Hepatic stellate cell (primary cell): ENCODE measurements at places on chromosomes 2 and 18.

DNA sequence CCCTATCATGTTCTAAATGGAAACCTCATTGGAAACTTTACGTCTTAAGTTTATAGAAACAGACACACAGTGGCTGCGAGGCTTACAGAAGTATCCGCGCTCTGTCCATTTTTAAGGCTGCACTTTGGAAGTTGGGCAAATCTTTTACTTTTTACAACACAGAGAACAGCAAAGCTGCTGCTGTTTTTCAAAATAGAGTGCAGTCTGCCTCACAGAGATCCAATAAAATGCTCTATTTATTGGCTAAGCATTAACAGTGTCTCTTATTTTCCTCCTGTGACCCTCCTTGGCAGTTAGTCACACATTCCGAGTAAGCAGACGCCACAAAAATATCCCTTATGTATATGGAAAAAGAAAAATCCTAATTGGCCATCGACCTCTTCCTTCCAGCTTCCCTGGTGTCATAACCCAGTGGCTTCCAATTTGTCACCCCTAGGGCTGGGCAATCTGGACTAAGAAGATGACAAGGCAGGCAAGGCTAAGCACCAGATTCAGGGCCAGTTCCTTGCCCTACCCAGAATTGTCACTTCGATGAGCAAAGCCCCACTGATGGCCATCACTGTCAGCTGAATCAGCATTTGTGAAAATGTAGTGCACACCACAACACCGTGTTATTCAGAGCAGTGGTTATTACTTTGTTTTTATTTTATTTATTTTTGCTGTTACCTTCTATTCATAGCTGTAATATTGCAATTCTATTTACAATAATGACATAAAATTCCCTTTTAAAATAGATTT is 47.7 kb upstream of the MEIS1 start:
- no peak for DNase-seq

- DNase-seq = no peak
These were observed 27.9 kb upstream of the GREB1 start for GRCh38 chr2:11505652-11506610.

GRCh38 chr2:122029945-122030344 is 274.5 kb downstream of the TSN start:
- no peak for DNase-seq

DNA sequence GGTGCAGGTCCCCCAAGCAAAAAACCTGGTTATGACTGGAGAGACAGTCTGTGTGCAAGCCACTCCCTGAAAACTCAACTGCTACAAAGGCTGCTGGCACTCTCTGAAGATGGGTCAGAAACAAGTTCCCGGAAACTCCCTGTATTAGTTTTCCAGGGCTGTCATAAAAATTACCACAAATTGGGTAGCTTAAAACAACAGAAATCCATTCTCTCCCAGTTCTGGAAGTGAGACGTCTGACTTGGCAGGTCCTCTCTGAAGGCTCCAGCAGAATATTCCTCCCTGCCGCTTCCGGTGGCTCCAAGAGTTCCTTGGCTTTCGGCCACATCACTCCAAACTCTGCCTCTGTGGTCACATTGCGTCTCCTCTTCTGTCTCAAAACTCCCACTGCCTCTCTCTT is 30.1 kb upstream of the SERPINE2 start:
- no peak for DNase-seq

- DNase-seq = no peak
These were observed 89.7 kb upstream of the CYP1B1 start for GRCh38 chr2:38165698-38166097.
